Activated CD4-positive, alpha-beta T cell treated with anti-CD3 and anti-CD28 coated beads, Interleukin-10, Interleukin-2, amounts not matched to agents 100 ng/mL and 50 ng/mL, durations not matched to agents 16 hours and 8 hours (primary cell): ENCODE measurements at places on chromosomes 2 and 18.

DNA sequence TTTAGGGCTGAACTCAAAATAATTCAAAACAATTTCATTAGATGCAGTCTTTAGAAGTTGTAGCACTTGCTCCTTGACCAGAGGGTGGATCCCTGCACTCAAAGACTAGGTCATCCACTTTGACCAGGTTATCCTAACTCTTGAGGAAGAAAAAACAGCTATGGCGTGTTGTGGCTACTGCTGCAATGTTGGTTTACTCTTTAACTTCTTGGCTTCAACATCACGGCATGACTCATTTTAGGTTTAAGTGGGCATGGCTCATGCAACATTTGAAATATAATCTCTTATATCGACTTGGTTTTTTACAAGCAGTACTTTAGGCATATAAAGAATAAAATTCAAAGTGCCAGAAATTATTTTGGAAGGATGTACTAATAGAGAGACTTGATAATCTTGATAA lies 35.4 kb downstream of the ANKRD29 start:
- DNase-seq, result no peak

DNA sequence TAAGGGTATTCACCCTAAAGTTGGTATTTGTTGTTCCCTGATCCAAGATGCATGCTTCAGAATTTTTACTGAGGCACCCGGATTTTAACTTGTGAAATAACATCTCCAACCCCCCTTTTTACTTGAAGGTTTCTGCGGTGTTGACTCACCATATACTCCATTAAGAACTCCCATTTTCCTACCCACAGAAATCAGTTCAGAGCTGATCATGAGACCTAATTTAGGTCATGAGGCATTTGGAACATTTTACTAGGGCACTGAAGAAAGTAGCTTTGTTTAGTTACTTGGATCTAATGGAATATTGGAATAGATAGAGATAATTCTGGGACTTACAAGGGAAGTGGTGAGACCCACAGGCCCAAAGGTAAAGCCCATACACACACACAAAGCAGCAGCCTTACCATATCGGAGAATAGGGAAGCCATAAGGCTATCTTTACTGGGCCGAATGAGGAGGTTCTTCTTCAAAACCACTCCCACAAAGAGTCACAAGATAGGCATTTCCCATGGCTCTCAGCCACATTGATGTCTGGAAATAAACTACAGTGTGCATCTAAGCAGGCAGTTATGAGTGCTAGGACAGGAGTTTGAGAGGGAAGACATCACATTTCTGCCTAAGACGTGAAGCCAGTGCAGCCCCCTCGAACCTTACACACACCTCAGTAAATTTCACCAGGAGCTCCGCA lies 681.0 kb upstream of the LRRTM4 start:
- no peak for DNase-seq

DNA sequence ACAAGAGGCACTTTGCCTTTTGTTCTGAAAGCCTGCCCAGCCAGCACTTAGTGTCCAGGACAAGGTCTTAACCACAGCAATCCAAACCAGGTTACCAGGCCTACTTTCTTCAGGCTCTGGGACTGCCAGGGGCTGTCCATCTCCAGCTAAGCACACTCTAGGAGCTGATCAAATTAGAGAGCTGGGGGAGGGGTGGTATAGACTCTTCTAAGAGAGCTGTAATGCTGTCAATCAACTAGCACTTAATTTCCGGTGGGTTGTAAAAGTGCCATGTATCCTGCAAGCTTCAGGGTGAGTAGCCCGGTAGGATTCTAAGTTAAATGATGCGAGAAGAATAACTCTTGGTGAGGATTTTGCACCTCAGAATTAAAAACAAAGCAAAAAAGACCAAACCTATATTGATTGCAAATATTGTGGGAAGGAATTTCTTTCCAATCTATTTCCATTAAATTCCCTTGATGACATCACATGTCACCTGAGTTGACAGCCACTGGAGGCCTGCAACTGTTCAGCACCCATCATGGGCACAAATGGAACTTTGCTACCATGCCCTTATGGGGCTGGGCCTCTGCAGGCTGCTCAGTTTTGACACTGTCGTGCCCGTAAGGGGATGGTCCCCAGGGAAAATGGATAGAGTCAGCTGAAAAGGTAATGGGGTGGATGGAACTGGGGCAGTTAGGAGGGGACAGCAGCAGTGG lies 8.7 kb upstream of the COX7A2L start:
- DNase-seq, result no peak

- DNase-seq, result no peak
These were observed 246.2 kb downstream of the NEDD4L start for GRCh38 chr18:58290116-58290695.

GRCh38 chr2:43840965-43841364 lies 2.2 kb downstream of the ABCG8 start:
- DNase-seq, result no peak

- DNase-seq, result no peak
These were observed 21.0 kb upstream of the RHOB start for GRCh38 chr2:20425884-20426283.

- no peak for DNase-seq
These were observed 44.8 kb downstream of the VIT start for GRCh38 chr2:36741188-36741837.

- DNase-seq, result no peak
These were observed 231.2 kb downstream of the SNTG2 start for GRCh38 chr2:1181893-1182292.

DNA sequence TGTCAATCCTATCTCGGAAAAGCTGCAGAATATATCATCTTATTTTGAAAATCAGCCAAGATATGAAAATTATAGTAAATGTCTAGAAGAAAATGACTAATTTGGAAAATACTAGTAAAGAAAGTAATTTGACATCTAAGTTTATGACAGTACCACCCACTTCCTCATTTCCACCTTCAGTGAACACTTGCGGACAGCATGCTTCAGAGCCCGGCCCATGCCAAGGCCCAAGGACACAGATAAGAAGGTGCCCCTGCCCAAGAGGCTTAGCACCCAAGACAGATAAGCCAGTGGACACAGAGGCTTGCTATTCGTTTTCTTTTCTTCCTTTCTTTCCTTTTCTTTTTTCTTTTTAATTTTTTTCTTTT lies 4.8 kb upstream of the KCNG2 start:
- DNase-seq, result no peak

GRCh38 chr2:159124441-159124911 lies 156.0 kb downstream of the TANC1 start:
- DNase-seq, result no peak
